Breast epithelium (tissue), 4 donors: ENCODE measurements at places on chromosomes 11 and 22. TPM values are rescaled to one million over a fixed set of nuclear protein-coding genes. Genes with fewer than 3 reads are reported as not detected.

GRCh38 chr11:244376-244775, 7.6 kb downstream of the PSMD13 start:
- no peak overlapping the region for H3K27ac ChIP-seq
- no peaks in the 10 kb centered on the region for H3K4me1 ChIP-seq
- H3K36me3 ChIP-seq = peaks cover 10% of the 10 kb centered on the region
- no peak overlapping the region for H3K4me3 ChIP-seq
- H3K27me3 ChIP-seq = no peaks in the 10 kb centered on the region
- DNase-seq = no peak

DNA sequence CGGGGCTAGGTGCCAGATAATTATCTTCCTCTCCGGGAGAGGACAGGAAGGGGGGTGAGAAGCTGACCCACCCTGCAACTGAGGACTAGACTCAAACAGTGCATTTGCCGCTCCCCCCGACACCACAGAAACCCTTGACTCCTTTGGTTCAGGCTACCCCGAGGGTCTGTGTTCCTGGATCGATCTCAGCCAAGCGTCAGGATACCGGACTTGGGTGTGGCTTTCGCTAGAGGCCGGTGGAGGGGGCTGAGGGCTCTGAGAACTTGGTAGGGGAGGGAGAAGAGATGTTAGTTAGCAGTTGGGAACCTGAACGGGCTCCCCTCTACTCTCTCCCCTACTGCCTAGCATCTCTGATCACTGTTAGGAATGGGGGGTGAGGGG, 840 bp downstream of the SEZ6L start:
- no peaks in the 10 kb centered on the region for H3K4me1 ChIP-seq
- H3K27me3 ChIP-seq = peaks cover 60% of the 10 kb centered on the region
- H3K27ac ChIP-seq = no peak overlapping the region
- H3K36me3 ChIP-seq = no peaks in the 10 kb centered on the region
- H3K4me3 ChIP-seq = peak overlapping the region; percentile 40

DNA sequence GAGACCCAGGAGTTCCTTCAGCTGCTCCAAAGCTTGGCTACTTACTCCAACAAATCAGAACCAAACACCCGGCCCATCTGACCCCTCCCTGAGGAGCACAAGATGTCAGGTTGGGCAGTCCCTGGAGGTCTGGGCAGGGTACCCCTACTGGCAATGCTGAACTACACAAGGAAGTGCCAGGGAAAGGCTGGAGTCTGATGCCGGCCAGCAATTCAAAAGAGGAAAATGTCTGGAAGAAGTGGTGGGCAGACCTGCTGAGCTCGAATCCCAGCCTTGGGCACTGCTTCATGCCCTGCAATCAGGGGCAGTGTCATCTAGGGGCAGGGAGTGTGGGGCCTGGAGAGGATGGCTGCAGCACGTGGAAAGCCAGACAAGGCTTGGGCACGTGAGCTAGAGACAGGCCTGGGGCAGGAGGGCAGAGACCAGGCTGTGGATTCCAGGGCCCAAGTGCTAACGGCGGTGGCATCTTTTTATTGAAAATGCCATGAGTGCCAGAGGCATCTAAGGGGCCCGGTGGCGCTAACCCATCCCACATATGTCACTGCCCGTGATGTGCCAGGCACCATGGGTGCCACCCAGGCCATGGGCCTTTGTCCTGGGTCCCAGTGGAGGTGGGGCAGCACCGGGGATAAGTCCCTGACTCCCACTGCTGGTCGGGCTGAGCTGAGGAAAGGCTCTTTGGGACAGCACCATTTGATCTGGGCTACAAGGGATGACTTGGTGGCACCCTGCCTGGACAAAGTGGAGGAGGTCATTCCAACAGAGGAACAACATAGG, 97.9 kb upstream of the PITPNB start:
- no peaks in the 10 kb centered on the region for H3K36me3 ChIP-seq
- H3K4me3 ChIP-seq = no peak overlapping the region
- no peak overlapping the region for H3K27ac ChIP-seq
- H3K27me3 ChIP-seq = no peaks in the 10 kb centered on the region
- no peaks in the 10 kb centered on the region for H3K4me1 ChIP-seq

DNA sequence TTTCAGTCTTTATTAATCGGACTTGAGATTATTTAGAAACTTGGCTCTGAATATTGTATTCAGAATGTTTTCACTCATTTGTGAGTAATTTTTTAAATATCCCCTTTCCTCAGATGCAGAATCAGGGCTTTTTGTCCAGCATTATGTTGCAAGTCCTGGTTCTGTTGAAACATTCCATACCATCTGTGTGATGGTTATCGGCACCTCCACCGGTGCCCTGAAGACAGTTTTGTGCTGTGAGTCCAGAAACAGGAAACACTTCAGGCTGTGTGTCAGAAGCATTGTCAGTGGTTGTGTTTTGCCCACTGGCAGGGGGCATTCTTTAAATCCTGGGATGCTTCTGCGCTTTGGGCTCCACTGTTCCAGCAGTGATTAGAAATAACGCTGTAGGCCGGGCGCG, 20.4 kb downstream of the CDPF1 start:
- no peak overlapping the region for H3K4me3 ChIP-seq
- no peaks in the 10 kb centered on the region for H3K4me1 ChIP-seq
- H3K27me3 ChIP-seq = no peaks in the 10 kb centered on the region
- no peaks in the 10 kb centered on the region for H3K36me3 ChIP-seq

Gene CABP2
- not detected for total RNA-seq

DNA sequence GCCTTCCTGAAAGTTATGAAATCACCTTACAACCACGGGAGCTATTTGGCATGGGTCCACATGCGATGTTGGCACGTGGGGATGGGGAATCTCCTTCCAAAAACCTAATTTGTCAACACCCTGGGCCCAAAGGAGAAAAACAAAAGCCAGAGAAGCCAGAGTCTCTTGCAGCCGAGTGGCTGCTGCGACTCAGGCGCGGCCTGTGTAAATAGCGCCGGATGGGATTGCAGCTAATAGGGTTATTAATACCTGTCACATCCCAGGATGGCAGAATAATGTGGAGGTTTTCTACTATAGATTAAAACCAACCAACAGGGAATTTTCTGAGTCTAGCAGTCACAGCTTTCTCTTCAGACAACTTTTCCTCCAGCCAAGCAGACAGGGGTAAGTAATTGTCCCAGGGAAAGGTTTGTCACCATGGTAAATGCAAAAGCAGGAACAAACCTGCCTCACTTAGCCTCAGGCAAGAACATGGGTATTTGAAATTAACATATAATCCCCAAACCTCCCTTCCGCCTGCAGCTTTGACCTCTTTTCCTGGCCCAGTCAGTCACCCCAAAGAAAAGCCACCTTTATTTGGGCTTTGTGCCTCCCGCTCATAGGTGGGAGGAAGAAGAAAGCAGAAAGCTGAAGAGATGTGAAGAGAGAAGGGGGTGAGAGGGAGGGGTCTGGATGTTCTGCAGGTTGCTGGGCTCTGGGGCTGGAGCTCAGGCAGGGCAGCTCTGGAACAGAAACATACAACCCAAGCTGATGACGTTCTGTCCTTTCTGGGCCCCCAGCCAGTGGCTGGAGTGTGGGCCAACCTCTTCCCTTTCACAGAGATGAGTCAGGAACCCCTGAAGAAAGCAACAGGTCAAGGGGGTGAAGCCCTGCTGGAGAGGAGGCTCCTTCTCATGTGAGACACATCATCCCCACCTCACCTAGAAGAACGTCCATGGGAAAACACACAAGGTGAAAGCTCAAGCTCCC, 376.5 kb downstream of the NXPE2 start:
- H3K27me3 ChIP-seq = no peaks in the 10 kb centered on the region
- H3K4me3 ChIP-seq = no peak overlapping the region
- DNase-seq = no peak
- H3K4me1 ChIP-seq = no peaks in the 10 kb centered on the region
- H3K36me3 ChIP-seq = no peaks in the 10 kb centered on the region

DNA sequence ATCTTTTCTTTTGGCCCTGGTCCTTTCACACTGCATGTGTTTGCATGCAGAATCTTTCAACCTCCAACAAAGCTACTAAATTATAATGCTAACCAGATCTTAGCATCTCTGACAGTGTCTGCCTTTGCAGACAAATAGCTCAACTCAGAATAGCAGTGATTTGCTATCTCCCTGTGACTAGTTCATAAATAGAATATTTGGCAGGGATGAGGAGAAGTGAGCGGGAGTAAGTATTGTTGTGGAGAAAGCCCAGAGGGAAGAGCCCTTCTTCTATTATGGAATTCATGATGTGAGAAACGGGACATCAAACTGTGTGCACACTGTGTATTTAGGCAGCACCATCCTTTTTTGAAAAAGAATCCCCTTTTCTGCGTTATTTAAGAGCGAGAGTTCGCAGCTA, 288.0 kb upstream of the CHORDC1 start:
- DNase-seq = no peak
- H3K27ac ChIP-seq = no peak overlapping the region
- H3K36me3 ChIP-seq = no peaks in the 10 kb centered on the region
- H3K4me1 ChIP-seq = no peaks in the 10 kb centered on the region

Gene KCNK4
- 2.3 TPM for total RNA-seq

Gene KCNQ1
- 3.6 TPM for total RNA-seq

Gene WNT7B
- not detected for total RNA-seq

Gene DYNC2H1
- total RNA-seq = 40.3 TPM

DNA sequence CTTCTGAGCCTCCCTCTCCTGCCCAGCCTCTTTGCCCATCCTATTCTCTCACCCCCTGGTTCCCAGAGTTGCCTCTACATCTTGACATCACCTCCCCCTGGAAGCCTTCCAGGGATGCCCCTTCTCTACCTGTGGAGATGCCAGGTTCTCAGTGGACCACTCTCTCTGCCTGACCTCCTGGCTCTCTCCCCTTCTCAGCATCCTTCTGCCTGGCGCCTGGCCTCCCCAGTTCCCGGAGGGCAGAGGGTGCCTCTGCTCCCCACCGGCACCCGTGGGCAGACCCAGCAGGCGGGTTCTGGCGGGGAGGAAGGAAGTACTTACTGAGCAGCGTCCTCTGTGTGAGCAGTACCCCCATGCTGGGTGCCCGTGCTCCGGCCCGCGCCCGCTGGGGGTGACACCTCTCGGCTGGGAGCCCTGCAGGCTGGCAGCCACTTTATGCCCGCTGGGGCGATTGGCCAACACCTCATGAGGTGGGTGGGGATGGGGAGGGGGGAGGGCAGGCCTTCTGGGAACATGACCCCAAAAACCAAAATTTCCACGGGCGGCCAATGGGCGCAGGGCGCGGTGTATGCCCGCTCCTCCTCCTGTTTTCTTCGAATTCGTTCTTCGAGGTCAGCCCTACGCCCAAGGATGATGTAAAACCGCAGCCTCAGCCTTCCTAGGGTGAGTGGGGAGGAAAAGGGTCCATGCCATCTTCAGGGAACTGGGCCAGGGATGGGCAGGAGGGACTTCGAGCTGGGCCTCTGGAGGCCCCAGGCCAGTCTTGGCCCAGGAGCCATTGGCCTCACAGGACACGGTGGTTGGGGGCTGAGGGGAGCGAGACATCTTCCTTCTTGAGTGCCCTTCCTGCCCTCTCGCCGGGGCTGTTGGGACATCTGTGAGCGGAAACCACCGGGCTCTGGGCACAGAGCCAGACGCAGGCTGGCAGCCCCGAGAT, at the start of gene OSM:
Gene OSM, minus strand, starts transcription at position 407 of the 937 bp plus-strand sequence. Its CDS starts 52 bp downstream, at position 355.
- no peaks in the 10 kb centered on the region for H3K4me1 ChIP-seq
- H3K27me3 ChIP-seq = no peaks in the 10 kb centered on the region
- peak within 1 kb of the TSS; percentile 69 for H3K27ac ChIP-seq
- H3K4me3 ChIP-seq = peak within 1 kb of the TSS; percentile 33

Gene SMC1B
- total RNA-seq = not detected

DNA sequence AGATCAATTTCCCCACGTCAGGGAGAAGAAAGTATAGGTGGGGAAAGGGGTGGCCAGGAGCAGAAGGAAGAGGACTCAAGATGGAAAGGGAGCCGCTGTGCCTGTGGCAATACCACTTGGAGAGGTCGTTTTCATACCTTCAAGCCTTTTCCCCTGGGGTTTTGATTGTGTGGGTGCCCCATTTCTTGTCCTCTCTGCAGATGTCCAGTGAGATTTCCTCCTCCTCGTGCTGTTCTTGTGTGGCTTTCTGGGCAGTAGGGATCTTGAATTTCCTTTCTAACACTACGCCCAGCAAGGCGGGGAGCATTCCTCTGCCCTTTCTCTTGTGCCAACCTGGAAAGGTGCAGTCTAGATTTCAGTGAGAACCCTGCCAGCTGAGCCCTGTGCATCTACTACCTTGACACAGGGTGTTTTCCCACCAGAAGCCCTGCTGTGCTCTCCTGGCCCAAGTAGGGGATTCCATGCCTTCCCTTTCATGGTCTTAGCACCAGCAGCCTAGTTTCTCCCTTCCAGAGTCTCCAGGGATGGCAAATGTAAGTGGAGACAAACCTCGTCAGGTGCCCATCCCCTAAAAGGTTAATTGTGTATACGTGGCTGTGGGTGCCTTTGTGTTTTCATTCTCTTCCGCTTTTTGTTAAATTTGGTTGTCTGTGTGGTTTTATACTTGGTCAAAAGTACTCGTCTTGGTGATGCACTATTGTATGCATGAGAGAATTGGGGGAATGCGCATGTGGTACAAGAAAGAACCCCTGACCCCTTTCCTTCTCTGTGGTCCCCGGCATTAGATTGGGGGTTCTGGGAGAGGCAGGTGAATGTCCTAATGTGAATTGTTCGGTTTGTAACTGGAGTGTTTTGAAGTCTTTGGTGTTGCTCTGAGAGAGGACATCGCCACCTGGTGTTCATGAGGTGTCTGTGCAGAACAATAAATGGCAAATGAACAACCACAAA, 71.4 kb upstream of the MPEG1 start:
- H3K27me3 ChIP-seq = no peaks in the 10 kb centered on the region
- DNase-seq = peak; percentile 46
- H3K27ac ChIP-seq = no peak overlapping the region
- H3K4me1 ChIP-seq = no peaks in the 10 kb centered on the region

Gene RAG2
- not detected for total RNA-seq

GRCh38 chr11:49316180-49316579, 107.8 kb upstream of the FOLH1 start:
- DNase-seq = no peak
- H3K27me3 ChIP-seq = no peaks in the 10 kb centered on the region
- H3K4me3 ChIP-seq = no peak overlapping the region
- no peaks in the 10 kb centered on the region for H3K36me3 ChIP-seq
- no peaks in the 10 kb centered on the region for H3K4me1 ChIP-seq
- no peak overlapping the region for H3K27ac ChIP-seq

Gene FXYD2
- 0.66 TPM for total RNA-seq

DNA sequence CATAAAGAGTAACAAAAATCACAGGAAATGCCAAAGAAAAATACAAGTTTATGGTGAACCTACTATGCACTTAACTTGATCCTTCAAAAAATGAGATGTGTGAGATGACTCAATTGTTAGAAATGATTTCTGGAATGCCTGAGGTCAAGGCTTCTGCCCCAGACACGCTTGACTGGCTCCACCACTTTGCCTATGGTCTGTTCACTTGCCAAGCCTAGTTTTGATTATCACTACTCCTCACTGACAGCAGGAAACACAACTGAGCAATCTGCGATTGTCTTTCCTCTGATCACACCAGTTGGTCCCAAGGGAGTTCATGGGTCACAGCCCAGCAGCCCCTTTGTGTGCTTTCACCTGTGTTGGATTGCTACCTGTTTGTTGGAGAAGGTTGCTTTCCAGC, 20.6 kb upstream of the PRDM10 start:
- H3K27ac ChIP-seq = no peak overlapping the region
- no peaks in the 10 kb centered on the region for H3K27me3 ChIP-seq
- H3K36me3 ChIP-seq = no peaks in the 10 kb centered on the region
- H3K4me1 ChIP-seq = no peaks in the 10 kb centered on the region
- H3K4me3 ChIP-seq = no peak overlapping the region

Gene GLYATL1B
- total RNA-seq = not detected

GRCh38 chr11:36126678-36127077, 162.5 kb downstream of the COMMD9 start:
- no peak overlapping the region for H3K27ac ChIP-seq
- H3K36me3 ChIP-seq = no peaks in the 10 kb centered on the region
- H3K4me1 ChIP-seq = no peaks in the 10 kb centered on the region
- no peak overlapping the region for H3K4me3 ChIP-seq
